ENCODE measurements at places on chromosomes 11 and 22.

DNA sequence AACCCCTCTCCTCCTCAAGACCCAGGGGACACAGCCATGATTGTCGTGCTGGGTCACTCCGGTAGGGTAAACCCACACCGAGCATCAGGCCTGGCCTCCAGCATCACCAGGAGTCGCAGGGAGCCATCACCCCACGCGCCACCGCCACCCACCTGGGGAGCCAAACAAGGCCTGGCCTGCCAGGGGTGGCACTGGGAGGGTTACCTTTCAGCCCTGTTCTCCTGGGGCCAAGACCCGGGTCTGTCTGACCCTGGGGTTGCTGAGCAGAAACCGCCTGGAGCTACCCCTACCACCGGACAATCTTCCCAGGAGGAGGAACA lies 39.3 kb upstream of the NNMT start:
- DNase-seq: no peak

GRCh38 chr22:35045451-35045850 lies 20.5 kb upstream of the ISX start:
- no peak for DNase-seq

- DNase-seq: no peak
Observed at GRCh38 chr11:107307991-107308390, 149.6 kb downstream of the CWF19L2 start.

GRCh38 chr11:63889344-63889743 lies 27.6 kb downstream of the RCOR2 start:
- DNase-seq: no peak

- DNase-seq: peak; percentile 81
Observed at GRCh38 chr22:30277547-30278344, 11.1 kb upstream of the OSM start.

DNA sequence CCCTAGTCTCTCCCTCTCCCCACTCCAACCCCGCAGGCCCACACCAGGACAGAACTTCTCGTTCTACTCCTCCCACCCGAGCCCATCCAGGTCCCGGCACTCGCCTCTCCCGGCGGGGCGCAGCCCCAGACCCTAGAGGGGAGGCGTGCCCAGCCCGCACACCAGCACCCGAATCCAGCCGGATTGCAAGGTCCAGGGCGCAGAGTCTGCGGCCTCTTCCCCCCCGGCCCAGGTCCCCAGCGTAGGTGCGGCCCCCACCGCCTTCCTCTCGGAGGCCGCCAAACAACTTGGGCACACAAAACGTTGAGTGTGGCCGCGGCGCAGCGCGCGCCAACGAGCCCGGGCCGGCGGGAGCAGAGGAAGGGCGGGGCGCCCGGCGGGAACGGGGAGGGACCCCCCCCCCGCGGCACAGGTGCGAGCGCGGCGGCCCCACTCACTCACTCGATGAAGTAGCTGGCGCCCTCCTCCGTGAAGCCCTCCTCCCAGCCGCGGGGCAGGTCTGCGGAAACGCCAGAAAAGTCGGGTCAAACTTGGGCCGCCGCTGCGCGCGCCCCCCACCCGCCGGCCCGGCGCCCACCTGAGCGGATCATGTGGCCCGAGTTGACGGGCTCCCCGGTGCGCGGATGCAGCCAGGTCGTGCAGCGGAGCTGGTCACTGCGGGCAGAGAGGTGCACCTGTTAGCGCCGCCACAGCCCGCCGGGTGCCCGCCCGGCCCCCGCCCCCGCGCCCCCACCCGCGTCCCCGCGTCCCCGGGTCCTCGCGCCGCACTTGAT lies 480 bp downstream of the PLEKHA7 start:
- no peak for DNase-seq

DNA sequence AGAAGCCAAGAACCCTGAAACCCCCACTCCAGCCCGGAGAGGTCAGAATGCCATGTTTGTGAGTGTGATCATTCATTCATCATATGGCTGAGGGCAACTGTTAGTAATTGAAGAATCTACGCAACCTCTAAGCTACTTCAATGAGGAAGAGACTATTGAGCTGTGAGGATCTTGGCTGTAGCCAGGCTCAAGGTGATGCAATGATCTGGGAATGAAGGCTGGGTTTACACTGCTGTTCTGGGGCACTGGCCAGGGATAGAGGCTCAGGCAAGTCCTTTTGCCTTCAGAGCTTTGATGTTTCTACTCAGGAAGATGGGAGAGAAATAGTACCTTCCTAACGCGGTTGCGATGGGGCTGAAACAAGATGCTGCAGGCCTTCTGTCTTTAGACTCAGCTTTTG lies 12.9 kb downstream of the CRYBB2 start:
- peak; percentile 10 for DNase-seq

GRCh38 chr11:67054836-67055523 lies 1.7 kb upstream of the RHOD start:
- peak; percentile 95 for DNase-seq

All from amniotic epithelial cell (primary cell).